ENCODE measurements at places on chromosomes 3 and 15.
A peak's percentile ranks its signal among the peaks of the same experiment; 100 is the strongest.

DNA sequence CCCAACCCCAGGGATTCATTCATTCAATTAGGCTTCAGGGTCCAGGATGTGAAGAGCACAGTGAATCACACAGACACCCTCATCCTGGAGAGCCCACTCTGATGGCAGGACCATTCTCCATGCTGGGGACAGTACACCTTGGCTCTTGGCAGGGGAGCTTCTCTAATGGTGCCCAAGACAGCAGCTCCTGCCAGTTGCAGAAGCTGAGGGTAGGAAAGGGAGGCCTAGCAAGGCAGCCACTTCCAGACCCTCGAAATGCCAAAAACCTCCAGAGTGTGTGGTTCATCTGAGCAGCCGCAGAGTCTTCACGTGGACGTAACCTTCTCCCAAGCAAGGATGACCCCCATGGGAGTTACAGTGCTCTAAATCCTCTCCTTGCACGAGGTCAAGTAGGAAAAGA is 186.2 kb downstream of the XXYLT1 start:
- no peak overlapping the region for H3K27ac ChIP-seq
- H3K36me3 ChIP-seq: no peaks in the 10 kb centered on the region
- H3K4me1 ChIP-seq: peaks cover 28% of the 10 kb centered on the region
- DNase-seq: no peak
- no peak overlapping the region for H3K4me3 ChIP-seq
- H3K27me3 ChIP-seq: no peaks in the 10 kb centered on the region

DNA sequence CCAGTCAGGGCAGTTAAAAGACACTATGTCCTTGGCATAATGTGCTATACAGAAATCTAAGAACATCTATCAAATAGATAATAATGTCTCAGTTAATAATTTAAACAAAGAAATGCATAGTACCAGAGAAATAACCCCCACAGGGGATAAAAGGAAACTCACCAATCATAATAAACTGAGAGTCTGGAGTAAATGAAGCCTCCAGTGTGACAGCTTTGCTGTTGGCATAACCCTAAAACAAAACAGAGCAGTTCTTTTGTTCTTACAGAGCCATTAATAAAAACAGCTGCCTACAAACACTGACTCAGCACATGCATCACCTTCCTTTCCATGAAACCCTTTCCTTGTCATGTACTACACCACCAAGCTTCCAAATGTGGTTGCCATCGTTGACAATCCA is 13.5 kb downstream of the PPM1M start:
- H3K4me1 ChIP-seq: no peaks in the 10 kb centered on the region
- H3K36me3 ChIP-seq: peaks cover 55% of the 10 kb centered on the region
- no peak overlapping the region for H3K4me3 ChIP-seq
- no peak for DNase-seq

DNA sequence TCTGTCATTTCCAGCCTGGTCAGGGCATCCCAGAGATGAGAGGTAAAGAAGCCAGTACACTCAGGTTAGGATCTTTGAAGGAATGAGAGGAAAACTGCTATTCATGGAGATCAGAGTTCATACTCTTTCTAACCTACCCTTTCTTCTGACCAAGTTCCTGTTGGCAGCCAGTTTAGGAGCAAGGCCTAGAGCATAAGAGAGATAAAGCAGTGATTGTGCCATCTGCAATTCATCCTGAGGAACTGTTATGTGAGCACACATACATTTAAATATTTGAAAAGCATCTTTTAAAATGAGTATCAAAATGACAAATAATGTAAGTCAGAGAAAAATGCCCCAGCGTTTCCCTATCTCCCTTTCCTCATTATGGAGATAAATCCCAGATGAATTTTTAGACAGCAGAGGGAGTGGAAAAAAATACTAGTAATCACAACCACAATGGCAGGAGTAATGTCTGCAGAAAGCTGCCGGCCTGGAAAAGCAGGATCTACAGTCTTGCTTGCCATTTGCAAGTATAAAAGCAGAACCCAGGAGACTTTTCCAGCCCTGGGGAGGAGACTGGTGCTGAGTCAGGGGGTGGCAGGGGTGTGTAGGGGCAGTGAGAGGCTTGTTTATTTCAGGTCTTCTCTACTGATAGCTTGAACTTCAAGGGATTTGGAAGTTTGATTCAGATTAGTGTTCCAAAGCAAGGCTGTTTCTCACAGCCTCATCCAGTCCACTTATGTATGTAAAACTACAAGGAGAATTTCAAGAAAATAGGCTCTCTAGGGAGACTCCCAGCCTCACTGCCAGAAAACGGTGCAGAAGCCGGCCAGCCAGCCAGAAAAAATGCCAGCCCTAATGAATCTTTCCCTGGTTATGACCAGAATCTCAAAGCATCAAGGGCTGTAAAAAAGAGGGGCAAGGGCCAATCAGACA is 1052.4 kb downstream of the TUSC7 start:
- H3K27me3 ChIP-seq: no peaks in the 10 kb centered on the region
- no peak overlapping the region for H3K27ac ChIP-seq
- no peak overlapping the region for H3K4me3 ChIP-seq
- peaks cover 6% of the 10 kb centered on the region for H3K4me1 ChIP-seq
- no peak for DNase-seq
- no peaks in the 10 kb centered on the region for H3K36me3 ChIP-seq

- no peaks in the 10 kb centered on the region for H3K36me3 ChIP-seq
- H3K27me3 ChIP-seq: no peaks in the 10 kb centered on the region
- no peaks in the 10 kb centered on the region for H3K4me1 ChIP-seq
- no peak for DNase-seq
- no peak overlapping the region for H3K4me3 ChIP-seq
Measured at GRCh38 chr3:105277656-105278055, 89.1 kb upstream of the ALCAM start.

- DNase-seq: no peak
- no peaks in the 10 kb centered on the region for H3K36me3 ChIP-seq
- no peak overlapping the region for H3K27ac ChIP-seq
- no peaks in the 10 kb centered on the region for H3K27me3 ChIP-seq
Measured at GRCh38 chr15:100928632-100929280, 9.6 kb downstream of the LRRK1 start.

DNA sequence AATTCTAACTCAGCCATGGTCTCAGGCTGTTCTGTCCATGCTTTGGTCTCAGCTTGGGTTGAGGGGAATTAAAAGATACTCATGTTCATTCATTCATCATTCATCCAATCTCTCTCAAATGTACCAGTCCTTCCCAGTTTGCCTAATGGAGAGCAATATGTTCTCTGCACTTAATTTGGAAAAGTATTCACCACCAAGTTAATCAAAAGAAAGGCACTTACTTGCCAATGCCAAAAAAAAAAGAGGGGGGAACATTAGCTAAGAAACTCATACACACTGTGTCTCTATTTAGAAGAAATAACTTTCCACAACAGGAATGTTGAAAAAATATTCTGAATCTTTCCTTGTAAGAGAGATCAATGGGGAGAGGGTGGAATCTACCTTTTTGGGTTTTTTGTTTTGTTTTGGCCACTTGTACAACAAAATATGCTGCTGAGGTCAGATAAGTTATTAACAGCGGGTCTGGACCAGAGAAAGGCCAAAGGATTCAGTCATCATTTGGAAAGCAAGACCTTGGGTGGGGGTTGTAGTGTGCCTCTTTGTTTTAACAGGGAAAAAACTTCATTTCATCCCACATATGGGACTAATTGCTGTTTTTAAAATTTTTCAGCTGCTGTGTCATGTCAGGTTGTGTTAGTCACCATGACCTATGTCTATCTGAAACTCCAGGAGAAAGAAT is 152.3 kb downstream of the FBN1 start:
- DNase-seq: no peak
- peaks cover 66% of the 10 kb centered on the region for H3K36me3 ChIP-seq
- no peak overlapping the region for H3K4me3 ChIP-seq
- H3K4me1 ChIP-seq: no peaks in the 10 kb centered on the region
- no peaks in the 10 kb centered on the region for H3K27me3 ChIP-seq
- H3K27ac ChIP-seq: no peak overlapping the region

- DNase-seq: no peak
- H3K36me3 ChIP-seq: no peaks in the 10 kb centered on the region
- peaks cover 26% of the 10 kb centered on the region for H3K27me3 ChIP-seq
- H3K27ac ChIP-seq: no peak overlapping the region
Measured at GRCh38 chr3:170589113-170589512, 3.2 kb upstream of the SLC7A14 start.

DNA sequence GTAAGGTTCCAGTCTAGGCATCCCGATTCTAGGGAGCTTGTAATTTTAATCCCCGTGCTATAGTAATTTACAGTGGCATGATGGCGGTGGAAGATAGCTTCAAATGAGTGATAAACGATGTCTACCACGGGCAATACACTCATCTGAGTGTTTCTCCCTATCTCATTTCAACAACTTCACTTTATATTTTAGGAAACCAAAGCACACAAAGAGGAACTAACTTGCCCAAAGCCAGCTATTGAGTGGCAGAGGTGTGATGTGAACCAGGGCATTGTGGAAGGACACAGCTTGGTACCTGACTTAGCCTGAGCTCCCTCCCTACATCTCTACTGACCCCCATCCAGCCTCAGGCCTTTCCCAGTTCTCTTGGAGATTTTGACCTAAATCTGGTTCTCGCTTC is 16.9 kb upstream of the FILIP1L start:
- H3K36me3 ChIP-seq: no peaks in the 10 kb centered on the region
- no peak for DNase-seq
- H3K4me1 ChIP-seq: no peaks in the 10 kb centered on the region
- H3K27me3 ChIP-seq: no peaks in the 10 kb centered on the region
- H3K27ac ChIP-seq: no peak overlapping the region

DNA sequence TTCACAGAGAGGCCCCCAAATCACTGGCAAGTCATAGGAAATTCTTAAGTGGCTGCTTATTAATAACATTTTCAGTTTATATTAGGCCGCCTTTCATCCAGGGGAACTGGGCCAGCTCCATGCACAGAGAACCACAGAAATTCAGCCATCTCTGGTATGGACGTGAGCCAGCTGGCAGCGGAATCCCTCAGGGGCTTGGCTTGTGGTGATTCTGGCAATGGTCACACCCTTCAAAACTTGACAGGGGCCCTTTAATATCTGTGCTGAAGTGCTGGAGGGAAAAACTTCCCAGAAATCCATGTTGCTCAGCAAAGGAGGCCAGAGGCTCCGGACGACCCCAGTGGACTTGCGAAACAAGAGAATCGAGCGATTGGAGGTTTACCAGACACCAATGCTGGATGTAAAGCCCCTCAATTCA is 11.3 kb downstream of the PRICKLE2 start:
- no peak overlapping the region for H3K4me3 ChIP-seq
- H3K4me1 ChIP-seq: peaks cover 19% of the 10 kb centered on the region
- H3K27ac ChIP-seq: no peak overlapping the region
- no peaks in the 10 kb centered on the region for H3K36me3 ChIP-seq

DNA sequence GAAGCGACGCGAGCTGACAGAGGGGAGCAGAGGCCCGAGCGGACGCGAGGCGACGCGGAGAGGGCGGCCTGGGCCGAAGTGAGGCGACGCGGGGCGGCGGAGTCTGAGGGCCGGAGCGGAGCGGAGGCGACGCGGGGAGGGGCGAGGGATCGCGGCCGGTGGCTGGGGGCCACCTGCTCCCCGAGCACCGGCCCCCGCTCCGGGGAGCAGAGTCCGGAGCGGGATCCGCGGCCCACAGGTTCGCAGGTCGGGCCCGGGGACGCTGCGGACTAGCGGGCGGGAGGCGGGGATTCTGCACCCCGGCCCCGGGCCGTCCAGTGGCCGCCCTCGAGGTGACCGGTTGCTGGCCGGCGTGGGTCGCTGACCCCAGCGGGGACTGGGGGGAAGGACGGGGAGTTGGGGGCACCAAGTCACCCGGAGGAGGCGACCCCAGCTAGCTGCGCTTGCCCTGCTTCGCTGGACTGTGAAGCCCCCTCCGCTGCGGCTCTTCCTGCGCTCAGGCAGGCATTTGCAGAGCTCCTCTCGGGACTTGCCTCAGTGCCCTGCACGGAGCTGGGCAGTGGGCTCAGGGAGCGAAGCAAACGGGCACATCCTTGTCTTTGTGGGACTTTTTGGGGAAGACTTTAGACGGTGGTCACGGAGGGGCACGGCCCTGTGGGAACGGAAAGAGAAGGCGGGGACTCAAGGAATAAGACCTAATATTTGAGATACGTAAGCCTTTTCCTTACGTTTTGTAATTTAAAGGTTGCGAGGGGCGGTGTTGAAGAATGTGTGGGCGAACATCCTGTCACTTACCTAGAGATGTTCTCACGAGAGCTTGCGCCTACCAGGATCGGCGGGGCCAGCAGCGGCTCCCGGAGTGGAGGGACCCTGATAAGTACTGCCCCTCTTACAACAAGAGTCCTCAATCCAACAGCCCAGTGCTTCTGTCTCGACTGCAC is 566 bp downstream of the HMCES start:
- peak overlapping the region; percentile 88 for H3K4me3 ChIP-seq
- H3K27ac ChIP-seq: peak overlapping the region; percentile 85
- peak; percentile 31 for DNase-seq
- no peaks in the 10 kb centered on the region for H3K27me3 ChIP-seq

GRCh38 chr15:57358571-57358970 is 17.7 kb upstream of the CGNL1 start:
- H3K4me3 ChIP-seq: no peak overlapping the region
- H3K27me3 ChIP-seq: no peaks in the 10 kb centered on the region
- peaks cover 5% of the 10 kb centered on the region for H3K4me1 ChIP-seq
- no peaks in the 10 kb centered on the region for H3K36me3 ChIP-seq

DNA sequence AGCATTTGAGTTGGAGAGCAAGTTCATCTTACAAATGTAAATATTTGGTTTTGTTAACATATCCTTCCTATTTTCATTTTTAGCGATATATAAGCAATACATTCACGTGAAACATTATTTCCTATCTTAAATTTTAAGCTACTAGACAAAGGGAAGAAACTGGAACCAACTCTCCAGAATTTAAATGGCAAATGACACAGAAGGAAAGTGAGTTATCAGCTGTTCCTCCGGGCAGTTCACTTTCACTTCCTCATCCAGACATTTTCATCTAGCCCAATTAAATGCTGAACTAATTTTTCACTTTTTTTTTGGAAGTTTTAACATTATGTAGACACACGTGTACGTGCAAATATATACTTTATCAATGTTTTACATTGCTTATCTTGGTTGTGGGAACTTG is 58.7 kb downstream of the MORC1 start:
- no peaks in the 10 kb centered on the region for H3K4me1 ChIP-seq
- no peaks in the 10 kb centered on the region for H3K27me3 ChIP-seq
- DNase-seq: no peak
- no peaks in the 10 kb centered on the region for H3K36me3 ChIP-seq
- H3K4me3 ChIP-seq: no peak overlapping the region
- H3K27ac ChIP-seq: no peak overlapping the region
